A549 treated with Hydrocortisone at 1 μM for 4 hours (cell line): ENCODE measurements at places on chromosomes 1 and 21. TPM values are rescaled to one million over a fixed set of nuclear protein-coding genes. Genes with fewer than 3 reads are reported as not detected.

Gene IL19
- total RNA-seq, result not detected in 5 replicates

Gene APCS
- not detected in 5 replicates for total RNA-seq

Gene TMEM240
- total RNA-seq, result 0.24 to 0.70 TPM (median 0.38 TPM) in 4 of 5 replicates, not detected in the other

Gene C1orf226
- total RNA-seq, result 0.70 to 0.93 TPM (median 0.79 TPM) in 5 replicates

Gene TSHB
- total RNA-seq, result not detected in 5 replicates

Gene OLIG2
- total RNA-seq, result not detected in 5 replicates

Gene KCNA2
- 0.01 to 0.08 TPM (median 0.03 TPM) in 5 replicates for total RNA-seq

Gene NGF
- total RNA-seq, result 0.61 to 1.3 TPM (median 0.92 TPM) in 5 replicates

Gene CFHR4
- total RNA-seq, result not detected in 5 replicates

Gene LINGO4
- not detected in 5 replicates for total RNA-seq

Gene C8B
- total RNA-seq, result not detected in 5 replicates
